ENCODE measurements at places on chromosomes 1 and 21.

DNA sequence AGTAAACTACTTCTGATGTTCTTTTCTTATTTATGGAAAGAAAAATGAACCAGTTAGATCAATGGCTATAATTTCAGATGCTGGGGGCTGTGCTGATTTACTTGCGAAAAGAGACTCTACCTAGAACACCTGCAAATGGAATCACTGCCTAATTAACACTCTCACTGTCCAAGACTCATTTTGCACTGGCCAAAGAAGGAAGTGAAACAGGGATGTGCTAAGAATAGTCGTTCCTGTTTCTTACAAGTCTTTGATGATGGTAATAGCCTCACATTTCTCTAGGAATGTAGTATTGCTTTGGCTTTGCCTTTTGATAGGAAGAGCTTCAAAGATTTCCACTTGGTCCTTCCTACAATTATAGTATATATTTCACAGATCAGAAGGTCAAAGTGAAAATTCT lies 12.7 kb upstream of the TSNAX start:
- no peak for DNase-seq

GRCh38 chr1:4046836-4047461 lies 146.9 kb upstream of the C1orf174 start:
- no peak for DNase-seq

- no peak for DNase-seq
Measured at GRCh38 chr1:160082926-160083325, 1.6 kb downstream of the KCNJ9 start.

DNA sequence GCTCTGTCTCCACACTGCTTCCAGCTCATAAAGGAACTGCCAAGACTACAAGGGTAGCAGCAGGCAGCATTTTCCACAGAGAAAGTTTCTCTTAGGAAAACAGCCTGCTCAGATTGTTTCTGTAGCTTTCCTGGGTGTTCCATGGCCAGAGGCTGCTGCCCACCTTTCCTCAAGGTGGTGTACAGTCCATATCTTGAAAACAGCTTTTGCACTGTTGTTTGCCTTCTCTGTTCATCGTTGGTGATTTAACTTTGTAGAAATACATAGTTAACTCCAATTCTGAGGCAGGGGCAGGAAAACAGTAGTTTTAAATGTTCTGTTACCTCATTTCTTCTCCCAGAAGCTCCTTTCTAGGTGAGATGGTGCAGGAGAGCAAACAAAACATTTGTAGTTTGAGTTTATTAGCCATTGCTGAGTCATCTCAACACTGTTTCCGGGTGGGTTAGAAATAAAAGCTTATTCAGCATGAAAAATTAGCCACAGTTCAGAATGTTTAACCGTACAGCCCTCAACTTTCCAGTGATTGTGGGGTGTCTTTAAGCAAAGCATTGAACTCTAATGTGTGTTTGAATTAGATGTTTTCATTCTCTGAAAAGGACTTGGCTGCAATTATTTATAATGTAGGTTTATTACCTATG lies 41.7 kb downstream of the DIP2A start:
- no peak for DNase-seq

DNA sequence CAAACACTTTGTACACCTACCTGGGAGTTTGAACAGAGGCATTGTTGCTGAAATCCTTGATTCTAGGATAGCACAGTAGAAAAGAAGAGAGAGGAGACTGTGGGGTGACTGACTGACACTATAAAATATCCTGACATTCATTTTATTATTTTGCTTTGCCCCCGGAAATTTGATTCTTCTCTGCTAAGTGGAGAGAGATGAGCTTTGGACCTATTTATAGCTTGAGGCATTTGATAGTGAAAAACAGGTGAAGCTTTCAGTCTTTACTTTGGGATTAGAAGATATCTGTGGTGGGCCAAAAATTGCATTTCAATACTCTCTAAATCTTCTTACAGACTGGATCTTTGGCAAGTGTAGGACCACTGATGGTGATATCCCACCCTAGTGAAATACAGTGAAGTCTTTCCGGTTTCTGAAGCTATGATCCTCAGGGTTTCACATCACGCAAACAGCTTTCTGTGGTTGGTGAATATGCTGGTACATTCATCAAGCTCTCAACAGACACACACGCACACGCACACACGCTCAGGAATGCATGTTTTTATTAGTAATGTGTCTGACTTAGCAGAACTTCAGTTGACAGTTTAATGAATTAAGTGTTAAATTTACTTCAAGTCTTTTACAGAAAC lies at the start of gene AMPD1:
TSS of gene AMPD1 (minus strand) at position 117 of the 629 bp plus-strand sequence. CDS start at position 42, 75 bp downstream.
- no peak for DNase-seq

- no peak for DNase-seq
Measured at GRCh38 chr1:73783352-73783751, 414.6 kb downstream of the LRRIQ3 start.

DNA sequence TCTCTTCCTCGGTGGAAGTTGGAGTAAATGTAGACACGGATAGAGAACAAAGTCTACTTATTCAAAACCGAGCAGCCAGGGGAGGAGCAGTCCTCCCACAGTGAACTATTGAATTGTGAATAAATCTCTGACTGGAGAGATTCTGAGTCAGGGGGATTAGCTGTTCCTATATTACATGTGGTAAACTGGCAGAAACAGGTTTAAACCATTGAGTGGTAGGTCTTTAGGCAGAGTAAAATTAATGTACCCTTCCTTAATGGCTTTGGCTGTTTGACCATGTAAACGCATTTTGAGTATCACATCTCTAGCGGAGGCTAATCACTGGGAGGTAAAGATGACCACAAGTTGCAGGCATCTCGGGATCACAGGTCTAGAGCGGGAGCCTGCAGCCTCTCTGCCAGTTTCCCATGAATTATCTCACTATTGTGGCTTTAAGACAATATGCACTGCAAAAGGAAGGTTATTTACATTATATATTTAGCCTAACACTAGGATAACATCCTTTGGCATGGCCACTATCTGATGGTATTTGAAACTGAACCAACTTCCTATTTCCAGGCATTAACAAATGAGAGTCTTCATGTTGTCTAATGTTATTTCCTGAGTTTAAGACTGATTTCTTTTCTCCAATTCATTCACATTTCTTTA lies 7.9 kb upstream of the DISC1 start:
- DNase-seq: no peak

- DNase-seq: no peak
Measured at GRCh38 chr1:26862781-26863684, at the start of gene SFN. Gene SFN, plus strand, starts transcription at chr1:26863149. Its CDS starts 64 bp downstream, at chr1:26863213.

GRCh38 chr1:233242827-233243483 lies 52.6 kb downstream of the PCNX2 start:
- no peak for DNase-seq

GRCh38 chr1:220528679-220529501 lies 954 bp downstream of the MARK1 start:
- DNase-seq: no peak

- DNase-seq: no peak
Measured at GRCh38 chr1:55420929-55421716, 206.0 kb upstream of the USP24 start.

DNA sequence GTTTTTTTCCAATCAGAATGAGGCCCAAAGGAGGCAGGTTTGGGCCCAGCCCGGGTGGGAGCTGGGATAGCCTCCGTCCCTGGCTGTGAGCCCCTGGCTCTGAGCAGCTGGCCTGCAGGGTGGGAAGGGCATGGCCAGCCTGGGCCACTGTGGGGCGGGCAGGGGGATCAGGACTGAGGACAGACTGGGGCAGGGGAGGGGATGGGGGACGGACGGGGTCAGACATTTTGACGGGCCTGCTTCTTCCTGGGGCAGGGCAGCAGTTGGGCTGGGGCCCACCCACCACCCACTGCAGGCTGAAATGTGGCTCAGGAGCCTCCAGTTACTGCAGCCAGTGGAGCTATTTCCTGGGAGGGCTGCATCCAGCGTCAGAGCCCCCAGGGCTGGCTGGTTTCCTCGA lies 2.5 kb upstream of the SLC6A9 start:
- no peak for DNase-seq

DNA sequence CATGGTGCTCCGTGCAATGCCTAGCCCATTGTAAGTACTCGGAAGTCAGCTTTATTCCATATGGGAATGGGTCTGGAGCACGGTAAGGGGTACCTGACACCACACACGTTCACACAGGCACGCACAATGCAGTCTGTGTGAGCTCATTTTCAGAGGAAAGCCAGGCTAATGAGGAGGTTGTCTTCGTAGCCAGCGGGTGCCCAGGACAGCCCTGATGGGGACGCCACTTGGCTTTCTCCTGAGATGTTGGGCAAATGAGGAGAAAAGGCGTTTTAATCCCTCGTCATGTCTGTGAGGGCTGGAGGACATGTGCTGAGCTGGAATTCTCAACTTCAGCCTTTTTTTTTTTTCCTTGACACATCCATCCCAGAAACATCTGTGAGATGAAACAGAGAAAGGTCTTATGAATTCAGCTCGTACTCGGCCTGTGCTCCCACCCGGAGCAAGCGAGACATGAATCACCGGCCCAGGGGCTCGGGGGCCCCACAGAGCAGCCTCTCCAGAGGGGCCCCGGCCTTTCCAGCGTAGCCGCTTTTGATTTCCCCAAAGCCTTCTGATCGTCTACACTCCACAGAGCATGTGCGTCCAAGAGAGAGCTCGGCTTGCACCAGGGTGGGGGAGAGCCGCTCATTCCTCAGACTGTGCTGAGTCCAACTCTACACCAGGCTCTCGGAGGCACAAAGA lies 125.1 kb downstream of the EPHB2 start:
- DNase-seq: no peak

DNA sequence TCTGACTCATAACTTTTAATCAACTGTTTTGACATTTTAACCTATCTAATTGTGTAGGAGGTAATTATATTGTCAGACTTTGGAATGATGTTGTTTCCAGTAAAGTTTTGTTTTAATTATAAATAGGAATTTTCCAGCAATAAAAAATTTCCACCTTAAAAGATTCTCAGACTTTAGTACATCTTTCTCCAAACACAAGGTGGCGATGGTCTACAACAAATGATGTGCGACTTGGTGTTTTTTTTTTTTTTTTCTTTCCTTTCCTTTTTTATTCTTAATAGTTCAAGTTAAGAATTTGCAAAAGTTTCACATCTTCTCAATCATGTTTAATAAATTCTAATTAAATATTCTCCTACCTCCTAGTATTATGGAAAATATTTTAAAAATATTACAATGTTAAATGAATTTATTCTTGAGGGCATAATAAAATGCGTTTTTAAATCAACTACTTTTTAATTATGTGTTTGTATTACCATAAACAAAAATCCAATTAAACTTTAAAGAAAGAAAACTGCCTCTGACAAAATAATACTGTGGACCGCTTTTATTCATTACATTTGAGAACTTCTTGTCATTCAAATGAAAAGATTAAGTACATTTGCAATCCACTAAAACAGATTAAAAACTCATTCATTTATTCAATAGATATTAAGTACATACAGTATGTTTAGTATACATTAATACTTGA lies 4.4 kb upstream of the ADAMTS1 start:
- DNase-seq: no peak

DNA sequence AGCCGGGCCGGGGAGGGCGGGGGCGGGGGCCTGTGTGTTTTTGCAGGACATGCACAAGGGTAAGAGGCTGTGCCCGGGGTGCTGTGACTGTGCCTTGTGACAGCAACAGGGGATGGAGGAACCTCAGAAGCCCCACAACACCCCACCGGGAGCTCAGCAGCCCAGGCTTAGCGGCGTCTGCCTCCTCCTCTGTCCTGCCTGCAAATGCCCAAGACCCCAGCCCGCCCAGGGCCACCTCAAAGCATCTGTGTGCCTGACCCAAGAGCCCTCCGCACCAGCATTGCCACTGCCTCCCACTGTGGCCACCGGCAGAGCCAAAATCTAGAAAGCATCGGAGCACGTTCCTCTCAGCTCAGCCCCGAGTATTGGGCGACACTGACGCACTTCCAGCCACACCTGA lies 2.7 kb upstream of the ACTRT2 start:
- no peak for DNase-seq

DNA sequence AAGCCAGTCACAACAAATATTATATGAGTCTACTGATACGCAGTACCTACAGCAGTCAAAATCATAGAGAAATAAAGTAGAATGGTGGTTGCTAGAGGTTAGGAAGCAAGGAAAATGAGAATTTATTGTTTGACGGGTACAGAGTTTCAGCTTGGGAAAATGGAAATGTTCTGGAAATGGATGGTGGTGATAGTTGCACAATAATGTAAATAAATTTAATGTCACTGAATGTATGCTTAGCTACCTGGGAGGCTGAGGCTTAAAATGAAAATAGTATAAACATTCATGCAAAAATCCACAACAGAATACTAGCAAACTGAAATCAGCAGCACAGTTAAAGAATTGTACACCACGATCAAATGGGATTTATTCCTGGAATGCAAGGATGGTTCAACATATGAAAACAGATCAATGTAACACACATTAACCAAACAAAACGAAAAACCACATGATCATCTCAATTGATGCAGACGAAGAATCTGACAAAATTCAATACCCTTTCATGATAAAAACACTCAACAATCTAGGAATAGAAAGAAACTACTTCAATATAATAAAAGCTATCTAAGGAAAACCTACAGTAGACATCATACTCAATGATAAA lies 10.7 kb downstream of the TUT4 start:
- no peak for DNase-seq

DNA sequence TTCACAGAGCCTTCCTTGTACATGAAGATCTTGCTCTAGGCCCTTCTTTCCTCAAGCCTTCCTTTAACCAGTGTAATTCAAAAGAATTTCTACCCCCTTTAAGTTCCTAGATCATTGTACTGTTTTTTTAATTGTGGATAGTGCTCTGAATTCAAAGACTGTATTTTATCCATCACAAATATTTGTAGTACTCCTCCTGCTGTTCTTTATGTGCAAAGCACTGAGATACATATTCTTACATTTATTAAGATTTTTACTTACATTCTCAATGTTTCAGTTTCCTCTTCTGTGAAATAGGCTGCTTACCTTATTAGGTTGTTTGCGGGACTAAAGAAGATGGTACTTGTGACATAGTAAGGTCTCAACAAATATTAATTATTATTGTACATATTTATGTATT lies 168.8 kb upstream of the PDE4B start:
- DNase-seq: no peak

GRCh38 chr1:51610637-51611036 lies 6.3 kb upstream of the OSBPL9 start:
- no peak for DNase-seq

- DNase-seq: no peak
Measured at GRCh38 chr1:244710474-244711062, 57.6 kb downstream of the DESI2 start.

- DNase-seq: no peak
Measured at GRCh38 chr1:83818916-83819315, 180.0 kb downstream of the TTLL7 start.

- no peak for DNase-seq
Measured at GRCh38 chr21:17526776-17527175, 13.9 kb downstream of the CXADR start.

DNA sequence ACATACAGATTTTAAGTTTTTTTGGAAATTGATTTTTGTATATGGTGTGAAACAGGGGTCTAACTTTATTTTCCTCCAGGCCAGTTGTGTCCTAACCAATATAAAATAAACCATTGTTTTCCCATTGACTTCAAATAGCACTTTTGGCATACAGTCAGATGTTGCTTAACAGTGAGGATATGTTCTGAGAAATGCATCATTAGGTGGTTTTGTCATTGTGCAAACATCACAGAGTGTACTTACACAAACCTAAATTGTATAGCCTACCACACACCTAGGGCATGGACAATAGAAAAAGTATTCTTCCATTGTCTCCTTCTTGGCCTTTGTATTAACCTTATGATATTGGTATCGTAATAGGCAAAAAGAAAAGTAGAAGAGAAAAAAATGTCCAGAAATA lies 37.4 kb upstream of the DISP1 start:
- no peak for DNase-seq

All from stimulated activated CD8-positive, alpha-beta memory T cell treated with anti-CD3 and anti-CD28 coated beads, Interleukin-7, amount 100 ng/mL, for 4 hours (primary cell).